ENCODE measurements at places on chromosomes 2 and 18. TPM values are rescaled to one million over a fixed set of nuclear protein-coding genes. Genes with fewer than 3 reads are reported as not detected.
A peak's percentile ranks its signal among the peaks of the same experiment; 100 is the strongest.

SERPINB11 gene
- total RNA-seq, result not detected

SPATA3 gene
- total RNA-seq, result not detected

CPSF3 gene
- 52.0 TPM for total RNA-seq

CYP20A1 gene
- total RNA-seq, result 6.9 TPM

SP140 gene
- total RNA-seq, result 0.58 TPM

ZBTB7C gene
- not detected for total RNA-seq

KIAA1328 gene
- 6.5 TPM for total RNA-seq

TDRD15 gene
- 1.9 TPM for total RNA-seq

DNA sequence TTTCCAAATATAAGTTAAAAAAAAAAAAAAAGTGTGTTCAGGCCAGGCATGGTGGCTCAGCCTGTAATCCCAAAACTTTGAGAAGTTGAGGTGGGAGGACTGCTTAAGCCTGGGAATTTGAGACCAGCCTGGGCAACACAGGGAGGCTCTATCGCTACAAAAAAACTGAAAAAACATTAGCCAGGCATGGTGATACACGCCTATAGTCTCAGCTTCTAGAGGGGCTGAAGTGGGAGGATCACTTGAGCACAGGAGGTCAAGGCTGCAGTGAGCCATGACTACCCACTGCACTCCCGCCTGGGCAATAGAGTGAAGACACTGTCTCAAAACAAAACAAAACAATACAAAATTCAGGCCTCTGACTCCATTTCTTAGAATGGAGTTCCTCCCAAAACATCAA is 9.2 kb downstream of the USP37 start:
- no peak for DNase-seq

DNA sequence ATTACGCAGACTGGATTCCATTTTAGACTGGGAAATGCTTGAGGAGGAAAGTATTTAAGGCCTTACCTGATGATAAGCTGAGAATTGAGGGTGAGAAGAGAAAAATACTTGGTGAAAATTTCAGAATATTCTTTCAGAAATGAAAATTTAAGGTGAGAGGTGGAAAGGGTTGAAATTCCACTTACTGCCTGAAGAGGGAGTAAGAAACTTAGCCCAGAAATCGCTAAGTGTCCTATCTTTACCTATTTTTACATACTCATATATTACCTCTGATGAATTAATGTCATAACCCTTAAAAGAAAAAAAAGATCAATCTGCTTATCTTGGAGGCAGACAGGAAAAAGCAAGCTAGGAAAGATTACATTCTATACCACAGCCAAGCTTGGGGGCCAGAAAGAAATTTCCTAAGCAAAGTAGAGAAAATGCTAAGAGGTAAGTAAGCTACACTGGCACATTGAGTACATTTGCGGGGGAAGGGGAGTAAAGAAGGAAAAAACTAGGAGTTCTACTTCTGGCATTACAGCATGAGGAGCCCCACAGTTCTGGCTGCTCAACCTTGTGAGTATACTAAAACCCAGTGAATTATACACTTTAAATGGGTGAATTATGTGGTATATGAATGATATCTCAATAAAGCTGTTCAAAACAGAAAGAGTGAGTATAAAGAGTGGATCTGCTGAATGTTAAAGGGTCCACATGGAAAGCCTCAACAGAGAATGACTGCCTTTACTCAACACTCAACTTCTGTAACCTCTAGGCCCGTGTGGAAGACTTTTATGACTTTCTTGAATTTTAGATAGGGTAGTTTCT is 33.8 kb downstream of the SMC6 start:
- DNase-seq, result no peak

DNA sequence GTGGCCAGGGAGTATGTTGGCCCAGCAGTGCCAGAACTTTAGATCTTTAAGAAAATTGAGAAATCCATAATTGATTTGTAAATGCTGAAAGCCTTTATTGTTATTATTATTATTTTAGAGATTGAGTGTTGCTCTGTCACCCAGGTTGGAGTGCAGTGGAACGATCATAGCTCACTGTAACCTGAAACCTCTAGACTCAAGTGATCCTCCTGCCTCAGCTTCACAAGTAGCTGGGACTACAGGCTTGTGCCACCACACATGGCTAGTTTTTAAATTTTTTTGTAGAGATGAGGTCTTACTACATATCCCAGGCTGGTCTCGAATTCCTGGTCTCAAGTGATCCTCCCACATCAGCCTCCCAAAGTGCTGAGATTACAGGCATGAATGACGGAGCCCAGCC is 143.2 kb upstream of the CCDC68 start:
- no peak for DNase-seq

DNA sequence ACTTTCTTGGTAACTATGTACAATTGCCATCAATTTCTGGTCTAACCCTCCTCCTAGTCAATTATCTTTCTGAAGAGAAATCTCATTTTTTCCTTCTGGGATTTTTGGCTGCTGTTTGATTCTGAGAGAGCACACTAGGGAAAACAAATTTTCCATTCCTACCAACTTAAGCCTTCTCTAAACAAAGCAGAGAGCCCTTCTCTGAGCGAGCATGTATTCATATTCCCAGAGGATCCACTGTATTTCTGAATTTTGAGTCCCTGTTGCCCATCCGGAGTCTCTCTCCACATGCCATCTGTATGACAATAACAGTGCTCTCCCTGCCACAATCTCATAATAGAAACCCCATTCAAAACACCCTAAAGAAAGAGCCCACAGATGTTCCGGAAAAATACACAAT is 78.5 kb downstream of the MAIP1 start:
- DNase-seq, result no peak

- DNase-seq, result no peak
Measured at GRCh38 chr2:196742685-196743084, 56.8 kb downstream of the GTF3C3 start.

GRCh38 chr18:62590799-62591590 is 68.2 kb downstream of the ZCCHC2 start:
- DNase-seq, result peak; percentile 28

DNA sequence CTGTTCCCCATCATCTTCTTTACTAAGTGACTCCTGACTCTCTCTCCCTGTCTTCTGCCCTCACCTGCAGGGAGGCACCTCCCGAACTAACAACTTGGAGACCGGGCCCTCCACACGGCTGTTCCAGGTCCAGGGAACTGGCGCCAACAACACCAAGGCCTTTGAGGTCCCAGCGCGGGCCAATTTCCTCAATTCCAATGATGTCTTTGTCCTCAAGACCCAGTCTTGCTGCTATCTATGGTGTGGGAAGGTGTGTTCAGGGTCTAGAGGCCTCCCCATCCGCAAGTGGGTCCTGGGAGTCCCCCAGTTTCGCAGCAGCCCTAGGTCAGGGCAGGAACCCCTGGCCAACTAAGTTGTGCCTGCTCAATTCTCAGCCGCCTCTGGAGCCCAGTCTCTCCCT is 15.5 kb downstream of the VIL1 start:
- DNase-seq, result no peak

DNA sequence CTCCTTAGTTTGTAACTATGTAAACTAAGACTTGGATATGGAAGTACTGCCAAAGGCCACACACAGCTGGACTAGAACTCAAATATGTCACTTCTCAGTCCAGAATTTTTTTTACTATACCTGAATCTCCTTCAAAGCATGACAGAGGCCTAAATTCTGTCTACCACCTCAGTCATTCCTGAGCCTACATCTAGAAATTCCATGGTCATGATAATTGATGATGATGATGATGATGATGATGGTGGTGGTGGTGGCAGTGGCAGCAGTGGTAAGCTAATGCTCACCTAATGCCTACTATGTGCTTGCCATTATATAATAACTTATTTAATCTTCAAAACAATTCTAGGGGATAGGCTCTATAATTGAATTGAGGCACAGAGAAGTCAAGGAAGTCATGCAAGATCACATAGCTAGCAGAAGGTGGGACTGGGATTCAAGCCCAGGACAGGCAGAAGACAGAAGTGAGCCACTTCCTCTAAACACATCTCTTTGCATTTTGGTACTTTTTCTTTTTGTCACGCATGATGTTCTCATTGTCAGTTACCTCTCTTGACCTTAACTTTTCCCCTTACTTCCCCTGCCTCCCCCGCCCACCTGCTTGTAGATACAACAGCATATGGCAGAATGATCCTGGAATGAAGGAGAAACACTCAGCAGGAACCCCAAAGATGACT is 539.3 kb downstream of the TNS1 start:
- DNase-seq, result no peak

GRCh38 chr2:9210030-9210429 is 3.4 kb downstream of the ASAP2 start:
- DNase-seq, result no peak

GRCh38 chr2:9739531-9739964 is 103.7 kb upstream of the TAF1B start:
- DNase-seq, result no peak

DNA sequence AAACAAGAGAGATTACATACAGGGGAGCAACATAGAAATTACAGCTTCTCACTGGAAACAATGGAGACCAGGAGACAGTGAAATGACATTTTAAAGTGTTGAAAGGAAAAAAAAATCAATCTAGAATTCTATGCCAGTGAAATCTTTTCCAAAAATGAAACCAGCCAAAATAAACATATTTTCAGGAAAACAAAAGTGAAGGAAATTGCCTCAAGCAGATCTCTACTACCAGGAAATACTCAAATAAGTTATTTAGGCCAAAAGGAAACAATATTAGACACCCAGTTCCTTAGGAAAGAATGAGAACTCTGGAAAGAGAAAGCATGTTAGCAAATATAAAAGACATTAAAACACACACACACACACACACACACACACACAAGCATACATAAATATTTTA is 339.9 kb upstream of the NCKAP5 start:
- DNase-seq, result no peak

GRCh38 chr2:21860907-21861306 is 737.1 kb downstream of the TDRD15 start:
- no peak for DNase-seq

DNA sequence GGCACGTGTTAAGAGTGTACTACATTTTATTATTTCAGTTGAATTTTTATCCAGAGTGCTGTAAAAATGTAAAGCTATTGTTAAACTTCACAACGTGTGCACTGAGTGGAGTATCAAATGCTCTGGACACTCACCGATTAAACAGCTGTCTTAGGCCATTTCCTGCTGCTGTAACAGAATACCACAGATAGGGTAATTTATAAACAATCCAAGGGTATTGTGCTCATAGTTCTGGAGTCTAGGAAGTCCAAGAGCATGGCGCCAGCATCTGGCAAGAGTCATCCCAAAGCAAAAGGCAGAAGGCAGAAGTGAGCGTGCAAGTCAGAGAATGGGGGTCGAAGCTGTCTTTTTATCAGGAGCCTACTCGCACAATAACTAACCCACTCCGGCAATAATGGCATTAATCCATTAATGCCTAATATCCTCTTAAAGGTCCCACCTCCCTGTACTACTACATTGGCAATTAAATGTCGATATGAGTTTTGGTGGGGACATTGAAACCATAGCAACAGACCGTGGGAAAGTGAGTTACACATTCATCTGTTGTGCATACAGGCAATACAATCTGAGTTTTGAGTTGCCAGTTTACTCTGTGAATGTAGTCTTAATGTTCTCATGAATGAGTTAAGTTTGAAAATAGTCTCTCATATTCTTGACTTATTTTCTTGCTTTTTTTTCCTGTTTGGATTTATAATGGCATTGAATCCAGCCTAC is 64.8 kb downstream of the ARMC9 start:
- no peak for DNase-seq

DNA sequence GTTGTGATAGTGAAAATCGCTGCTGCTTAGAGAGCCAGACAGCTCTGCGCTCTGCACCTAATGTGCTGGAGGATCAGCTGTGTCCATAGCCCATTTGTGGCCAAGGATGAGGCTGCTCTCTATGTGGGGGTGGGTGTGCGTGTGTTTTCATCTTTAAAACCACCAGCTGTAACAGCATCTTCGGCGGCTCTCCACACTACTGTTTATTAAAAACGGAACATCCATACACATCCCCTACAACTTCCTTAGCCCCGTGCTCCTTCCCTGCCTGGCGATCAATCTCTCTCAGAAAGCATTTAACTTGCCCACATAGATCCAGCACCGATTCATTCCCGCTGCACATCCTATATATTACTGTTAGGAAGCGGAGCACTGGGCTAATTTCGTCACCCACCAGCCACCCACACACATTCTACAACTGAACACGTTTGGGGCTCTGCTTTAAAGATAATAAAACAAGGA is 1.6 kb downstream of the CELF4 start:
- DNase-seq, result no peak

DNA sequence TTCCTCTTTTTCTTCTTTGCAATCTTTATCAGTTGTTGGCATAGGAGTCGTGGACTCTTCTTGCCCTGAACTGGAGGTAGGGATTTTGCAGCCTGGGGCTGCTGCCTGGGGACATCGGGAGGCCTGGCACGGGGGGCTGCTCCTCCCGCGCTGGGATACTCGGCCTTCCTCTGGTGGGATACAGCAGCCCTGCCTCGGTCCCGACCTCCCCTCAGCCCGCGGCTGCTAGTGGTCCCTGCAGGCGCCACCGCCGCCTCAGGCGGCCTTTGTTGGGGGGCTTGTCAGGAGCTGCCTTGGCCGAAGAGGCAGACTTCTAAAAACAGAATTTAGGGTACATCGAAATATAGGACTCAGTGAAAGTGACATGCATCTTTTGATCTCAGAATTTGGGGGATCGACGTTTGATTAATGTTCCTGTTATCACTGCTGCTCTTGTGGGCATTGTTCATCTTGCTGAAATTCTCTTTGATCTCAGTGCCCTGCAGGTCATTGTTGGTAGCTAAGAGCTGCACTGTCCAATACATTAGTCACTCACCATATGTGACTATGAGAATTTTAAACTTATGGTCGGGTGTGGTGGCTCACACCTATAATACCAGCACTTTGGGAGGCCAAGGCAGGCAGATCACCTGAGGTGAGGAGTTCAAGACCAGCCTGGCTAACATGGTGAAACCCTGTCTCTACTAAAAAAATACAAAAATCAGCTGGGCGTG is 16.3 kb downstream of the POLR2D start:
- DNase-seq, result no peak

DNA sequence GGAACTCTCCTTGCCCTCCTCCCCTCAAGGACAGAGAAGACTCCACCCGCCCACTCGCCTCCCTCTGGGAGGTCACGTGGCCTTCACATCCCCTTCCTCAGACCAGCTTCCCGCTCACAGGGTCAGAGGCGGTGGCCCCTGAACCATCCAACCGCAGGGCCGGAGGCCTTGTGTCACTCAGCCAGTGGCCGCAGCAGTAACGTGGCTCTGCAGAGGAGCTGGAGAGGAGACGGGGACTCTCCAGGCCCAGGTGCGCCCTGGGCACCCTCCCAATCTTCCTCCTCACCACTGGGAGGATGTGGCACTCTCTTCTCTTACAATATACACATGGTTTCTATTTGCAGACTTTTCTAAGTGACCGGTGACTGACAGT is 161.7 kb downstream of the TWIST2 start:
- no peak for DNase-seq

GRCh38 chr2:52084759-52085158 is 1052.8 kb upstream of the NRXN1 start:
- no peak for DNase-seq

- no peak for DNase-seq
Measured at GRCh38 chr2:106106622-106107508, 87.2 kb downstream of the UXS1 start.

DNA sequence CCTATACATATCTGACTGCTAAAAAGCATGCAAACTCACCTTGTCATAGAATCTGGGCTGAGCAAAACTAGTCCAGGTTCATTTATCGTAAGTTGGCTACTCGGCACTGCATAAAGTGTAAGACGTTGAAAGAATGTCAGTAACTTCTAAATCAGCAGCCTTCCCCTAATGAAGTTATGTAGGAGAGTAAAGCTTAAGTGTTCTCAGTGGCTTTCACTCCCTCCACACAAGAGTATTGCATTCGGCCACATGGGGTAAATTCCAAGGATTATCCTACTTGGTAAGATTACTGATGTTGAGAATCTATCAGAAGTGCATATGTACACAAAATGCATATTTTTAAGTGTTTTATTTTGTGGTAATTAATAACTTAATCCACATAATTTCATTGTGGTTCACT is 130.1 kb downstream of the LCLAT1 start:
- DNase-seq, result no peak
